ENCODE measurements at places on chromosomes 1 and 21.

DNA sequence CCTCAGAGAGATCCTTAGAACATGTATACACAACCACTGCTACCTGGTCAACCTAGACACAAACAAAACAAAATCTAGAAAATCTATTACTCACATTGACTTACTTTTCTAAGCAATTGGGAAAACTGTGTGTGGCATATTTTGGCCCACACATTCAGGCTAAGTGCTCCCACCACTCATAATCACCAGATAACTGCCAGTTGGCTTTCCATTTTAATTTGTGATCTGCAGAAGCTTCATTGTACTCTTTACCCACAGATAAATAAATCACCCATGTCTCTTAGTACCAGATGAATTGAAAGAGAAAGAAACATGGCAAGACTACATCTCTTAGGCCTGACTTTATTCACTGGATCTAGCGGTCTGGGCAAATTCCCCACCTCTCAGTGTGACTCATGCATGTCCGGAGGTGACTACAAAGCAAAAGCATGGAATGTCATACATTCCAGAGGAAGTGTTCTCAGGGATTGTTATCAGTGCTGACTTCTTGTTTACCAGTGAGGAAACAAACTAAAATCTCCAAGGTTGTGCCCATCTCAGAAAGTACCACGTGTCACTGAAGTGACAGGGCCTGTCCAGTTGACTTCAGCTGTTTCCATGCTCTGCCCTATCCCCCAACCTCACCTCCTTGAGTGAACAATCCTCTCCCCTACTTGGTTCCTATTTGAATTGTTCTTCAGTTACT is 52.4 kb upstream of the BCL10 start:
- no peak for DNase-seq

GRCh38 chr1:93784538-93784937 is 94.5 kb downstream of the DNTTIP2 start:
- no peak for DNase-seq

DNA sequence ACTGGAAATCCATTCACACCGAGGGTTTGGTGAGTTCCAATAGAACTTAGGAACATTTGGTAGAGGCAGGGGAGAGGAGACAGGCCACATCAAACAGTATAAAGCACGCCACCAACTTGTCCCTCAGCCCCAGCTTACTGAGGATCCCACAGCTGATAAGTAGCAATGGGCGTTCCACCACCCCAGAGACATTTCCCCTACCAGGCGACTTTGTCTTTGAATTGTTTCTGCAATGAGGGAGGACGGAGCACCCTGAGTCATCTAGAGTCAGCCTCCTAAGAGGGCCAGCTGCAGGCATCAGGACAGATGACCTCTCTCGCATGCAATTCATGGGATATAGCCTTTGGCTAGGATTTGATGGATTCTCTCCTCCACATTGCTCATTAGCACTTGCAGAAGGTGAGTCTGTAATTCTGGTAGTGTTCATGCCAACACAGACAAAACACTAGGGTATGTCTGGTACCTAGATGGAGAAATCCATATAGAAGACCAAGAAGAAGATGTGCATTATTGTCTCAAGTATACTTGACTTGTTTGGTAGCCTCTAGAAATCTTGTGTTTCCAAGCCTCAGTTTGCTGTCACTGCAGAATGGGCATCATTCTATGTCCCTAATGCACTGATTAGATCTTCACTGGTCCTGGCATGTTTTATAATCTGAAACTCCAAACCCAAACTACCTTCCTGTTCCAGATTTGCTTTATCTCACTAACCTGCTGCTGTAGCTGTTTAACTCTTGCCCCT is 69.0 kb downstream of the RRAGC start:
- DNase-seq = no peak

GRCh38 chr1:85321237-85321964 is 45.0 kb upstream of the BCL10 start:
- no peak for DNase-seq

GRCh38 chr1:192448026-192448578 is 127.5 kb upstream of the RGS1 start:
- DNase-seq = no peak

GRCh38 chr1:156860628-156861423 is at the start of gene NTRK1:
TSS of gene NTRK1 (plus strand) at chr1:156860865. CDS start at chr1:156860935, 70 bp downstream.
- DNase-seq = peak; percentile 54

GRCh38 chr1:226541631-226542622 is 6.6 kb upstream of the STUM start:
- DNase-seq = no peak

DNA sequence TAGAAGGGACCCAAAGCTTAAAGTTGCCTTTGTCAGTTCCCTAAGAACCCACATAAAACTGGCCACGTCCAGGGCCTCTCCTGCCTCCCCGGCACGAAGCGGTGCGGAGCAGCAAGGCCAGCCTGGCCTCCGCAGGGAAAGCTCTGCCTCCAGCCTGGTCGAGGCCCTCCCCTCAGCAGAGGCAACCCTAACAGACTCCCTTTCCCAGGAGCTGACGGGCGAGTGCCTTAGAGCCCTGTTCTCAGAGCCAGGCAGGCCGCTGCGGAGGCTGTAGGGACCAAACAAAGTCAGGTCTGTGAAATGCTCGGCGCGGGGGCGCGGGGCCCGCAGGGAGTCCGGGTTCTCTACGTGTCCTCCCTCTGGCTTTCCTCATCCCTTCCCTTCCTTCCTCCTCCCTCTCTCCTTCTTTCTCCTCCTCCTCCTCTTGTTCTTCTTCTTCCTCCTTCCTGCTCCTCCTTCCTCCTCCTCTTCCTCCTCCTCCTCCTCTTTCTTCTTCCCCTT is 40.7 kb downstream of the RIPK4 start:
- DNase-seq = no peak

- DNase-seq = peak; percentile 68
Measured at GRCh38 chr1:226708342-226708780, 30.7 kb downstream of the ITPKB start.

GRCh38 chr1:4599521-4599920 is 54.9 kb upstream of the AJAP1 start:
- no peak for DNase-seq

GRCh38 chr1:147162093-147162492 is 10.2 kb downstream of the PRKAB2 start:
- no peak for DNase-seq

GRCh38 chr1:227880342-227880924 is 65.0 kb downstream of the PRSS38 start:
- no peak for DNase-seq

DNA sequence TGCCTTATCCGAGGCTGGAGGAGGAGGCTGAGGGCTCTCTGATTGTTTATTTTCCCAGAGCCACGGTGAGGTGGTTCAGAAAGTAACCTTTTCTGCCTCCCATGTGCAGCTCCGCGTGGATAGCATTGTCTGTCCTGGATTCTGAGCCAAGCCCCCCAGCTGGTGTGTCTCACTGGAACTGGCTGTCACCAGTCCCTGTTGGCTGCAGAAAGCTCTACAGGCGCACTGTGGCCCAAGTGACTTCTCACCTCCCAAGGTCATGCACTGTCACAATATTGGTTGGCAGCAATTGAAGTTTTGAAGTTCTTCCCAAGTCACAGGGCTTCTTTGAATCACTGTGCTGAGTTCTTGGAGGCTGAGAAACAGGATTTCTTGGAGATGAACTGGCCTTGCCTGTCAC is 8.2 kb downstream of the BMP8A start:
- no peak for DNase-seq

DNA sequence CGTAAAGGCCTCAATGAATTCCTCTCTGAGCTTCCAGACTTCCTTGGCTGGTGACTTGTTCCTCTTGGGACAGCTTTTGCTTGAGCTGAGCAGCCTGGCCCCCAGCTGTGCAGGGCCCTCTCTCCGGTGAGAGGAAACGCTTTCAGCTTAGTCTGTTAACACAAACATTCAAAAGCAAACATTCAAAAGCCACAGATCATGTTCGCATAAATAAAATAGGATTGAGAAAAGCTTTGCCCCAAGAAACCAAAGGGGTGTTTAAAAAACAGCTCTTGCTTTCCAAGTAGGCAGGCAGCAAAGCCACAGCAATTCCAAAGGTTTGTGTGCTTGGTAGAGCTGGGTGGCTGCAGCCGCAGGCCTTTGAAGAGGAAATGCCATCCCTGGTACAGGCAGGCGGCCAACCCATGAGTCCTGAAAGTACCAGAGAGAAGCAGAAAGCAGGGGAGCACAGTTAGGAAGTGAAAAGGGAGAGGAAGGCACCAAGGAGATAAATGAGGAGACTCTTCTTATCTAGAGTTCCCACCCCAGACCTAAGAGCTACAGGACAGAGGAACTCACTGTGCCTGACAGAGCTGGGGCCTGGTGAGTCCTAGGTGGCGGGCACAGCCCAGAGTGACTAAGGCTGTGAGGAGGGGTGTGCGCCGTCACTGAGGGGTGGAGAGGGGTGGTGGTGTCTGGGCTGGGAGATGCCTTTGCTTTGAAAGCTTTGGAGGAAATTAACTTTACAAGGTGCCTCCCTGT is 48.4 kb downstream of the CCN1 start:
- DNase-seq = no peak

GRCh38 chr21:26169061-26169610 is 1.4 kb downstream of the APP start:
- DNase-seq = peak; percentile 60

- DNase-seq = no peak
Measured at GRCh38 chr1:41325801-41326200, 35.4 kb upstream of the FOXO6 start.

- peak; percentile 79 for DNase-seq
Measured at GRCh38 chr1:41293779-41294178, 51.7 kb upstream of the SCMH1 start.

- DNase-seq = no peak
Measured at GRCh38 chr1:85326851-85327250, 50.4 kb upstream of the BCL10 start.

DNA sequence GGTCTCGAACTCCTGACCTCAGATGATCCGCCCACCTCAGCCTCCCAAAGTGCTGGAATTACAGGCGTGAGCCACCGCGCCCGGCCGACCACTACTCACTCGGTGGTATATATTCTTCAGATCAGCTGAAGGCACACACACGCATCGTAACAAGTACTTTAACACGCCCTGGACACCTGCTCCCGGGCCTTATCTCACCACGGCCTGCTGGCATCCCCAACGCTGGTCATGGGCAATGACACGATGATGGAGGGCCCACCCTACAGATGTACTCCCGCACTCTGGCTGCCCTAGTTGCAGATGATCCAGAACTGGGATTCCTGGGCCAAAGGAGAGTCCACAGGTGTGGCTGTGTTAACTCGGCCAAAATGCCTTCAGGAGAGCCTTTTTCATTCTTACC is 11.6 kb downstream of the UBE2J2 start:
- DNase-seq = no peak

GRCh38 chr1:186059311-186059710 is 315.7 kb downstream of the TPR start:
- DNase-seq = peak; percentile 44

DNA sequence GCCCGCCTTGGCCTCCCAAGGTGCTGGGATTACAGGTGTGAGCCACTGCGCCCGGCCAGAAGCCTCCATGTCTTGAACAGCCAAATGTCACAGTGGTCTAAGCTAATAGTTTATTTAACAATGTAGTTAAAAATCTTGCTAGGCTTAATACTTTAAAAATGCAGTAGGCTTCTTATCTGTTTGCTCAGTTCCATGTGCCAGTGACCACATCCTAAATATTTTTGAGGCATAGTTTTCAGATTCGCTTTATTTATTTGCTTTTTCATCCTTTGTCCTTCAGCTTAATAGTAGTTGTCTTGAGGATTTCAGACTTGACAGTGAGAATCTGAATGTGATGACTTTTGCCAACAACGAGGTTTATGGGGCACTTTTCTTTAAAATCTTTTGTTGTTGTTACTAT is 59.9 kb upstream of the PRRX1 start:
- no peak for DNase-seq

DNA sequence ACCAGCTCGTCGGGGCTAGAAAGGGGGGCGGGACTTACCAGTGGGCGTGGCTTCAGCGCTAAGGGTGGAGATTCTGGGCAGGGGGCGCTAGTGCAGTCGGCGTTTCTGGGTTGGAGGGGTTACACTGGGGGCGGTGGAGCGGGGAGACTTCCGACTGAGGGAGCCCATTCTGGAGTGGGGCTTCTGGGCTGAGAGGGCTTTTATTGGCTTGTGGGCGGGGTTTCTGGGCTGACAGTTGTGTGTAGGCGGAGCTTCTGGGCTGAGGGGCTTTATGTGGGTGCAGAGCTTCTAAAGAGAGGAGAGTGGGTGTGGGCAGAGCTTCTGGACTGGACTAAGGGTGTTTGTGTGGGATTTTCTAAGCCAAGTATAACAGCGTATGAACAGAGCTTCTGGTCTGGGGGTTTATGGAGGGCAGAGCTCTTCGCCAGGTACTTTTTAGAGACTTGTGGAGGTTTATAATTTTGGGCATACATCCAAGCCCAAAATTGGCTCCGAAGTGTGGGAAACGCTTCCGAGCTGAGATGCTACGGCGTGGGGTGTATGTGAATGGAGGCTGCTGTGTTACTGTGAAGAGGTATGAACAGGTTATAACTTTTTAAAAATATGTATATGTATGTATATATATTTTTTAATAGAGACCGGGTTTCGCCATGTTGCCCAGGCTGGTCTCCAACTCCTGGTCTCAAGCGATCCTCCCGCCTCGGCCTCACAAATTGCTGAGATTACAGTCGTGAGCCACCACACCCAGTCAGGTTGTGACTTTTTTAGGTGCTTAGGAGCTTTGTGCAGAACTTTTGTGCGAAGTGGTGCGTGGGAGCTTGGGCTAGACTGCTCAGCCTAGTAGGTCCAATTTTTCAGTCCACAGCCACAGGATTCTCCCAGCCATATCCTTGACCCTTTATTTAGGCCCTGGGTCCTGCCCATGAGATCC is 825 bp downstream of the TMEM39B start:
- DNase-seq = no peak

- DNase-seq = no peak
Measured at GRCh38 chr1:237542525-237543418, 347.9 kb downstream of the ZP4 start.

DNA sequence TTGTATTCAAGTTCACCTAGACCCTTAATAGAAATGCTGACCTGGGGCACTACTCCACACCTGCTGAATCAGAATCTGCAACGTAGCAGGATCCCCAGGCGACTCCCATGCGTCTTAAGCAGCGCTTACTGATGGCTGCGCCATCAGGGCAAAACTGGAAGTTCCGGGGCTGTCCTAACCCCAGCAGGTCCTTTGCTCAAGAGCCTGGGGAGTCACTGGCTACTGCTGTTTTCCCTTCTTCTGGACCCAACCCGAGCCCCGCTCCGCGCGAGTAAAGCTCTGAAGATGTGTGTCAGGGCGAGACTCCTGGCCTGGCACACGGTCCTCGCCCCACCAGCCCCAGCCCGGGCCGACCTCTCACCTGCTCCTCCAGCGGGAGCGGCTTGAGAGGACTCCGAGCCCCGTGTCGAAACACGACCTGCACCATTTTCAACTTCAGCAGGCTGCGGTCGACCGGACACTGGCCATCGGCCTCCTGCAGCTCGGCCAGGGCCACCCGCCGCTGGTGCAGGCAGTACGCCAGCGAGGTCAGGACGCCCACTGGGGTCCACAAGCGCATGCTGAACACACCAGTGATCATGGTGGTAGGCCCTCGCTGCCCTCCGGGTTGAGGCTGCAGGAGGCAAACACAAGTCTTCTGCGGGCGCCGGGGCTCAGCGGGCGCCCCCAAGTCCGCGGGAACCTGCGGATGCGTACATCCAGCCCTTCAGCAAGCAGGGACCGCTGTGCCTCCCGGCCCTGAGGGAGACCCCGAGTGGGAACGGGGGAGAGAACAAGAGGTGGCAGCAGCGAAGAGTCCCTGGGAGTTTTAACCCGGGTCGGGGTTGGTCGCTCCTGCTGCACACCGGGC is 630 bp downstream of the ACP6 start:
- DNase-seq = no peak

- DNase-seq = no peak
Measured at GRCh38 chr1:229124116-229124515, 146.8 kb upstream of the RAB4A start.

GRCh38 chr1:69196071-69196470 is 371.7 kb upstream of the LRRC7 start:
- DNase-seq = peak; percentile 22

Measured in NCI-H446 treated with DMSO at 0.1 percent for 48 hours (cell line).